Stimulated activated CD4-positive, alpha-beta T cell treated with anti-CD3 and anti-CD28 coated beads, Interleukin-12 subunit alpha, Interleukin-12 subunit beta, amount 100 ng/mL, for 48 hours (primary cell): ENCODE measurements at places on chromosomes 12 and 14.

DNA sequence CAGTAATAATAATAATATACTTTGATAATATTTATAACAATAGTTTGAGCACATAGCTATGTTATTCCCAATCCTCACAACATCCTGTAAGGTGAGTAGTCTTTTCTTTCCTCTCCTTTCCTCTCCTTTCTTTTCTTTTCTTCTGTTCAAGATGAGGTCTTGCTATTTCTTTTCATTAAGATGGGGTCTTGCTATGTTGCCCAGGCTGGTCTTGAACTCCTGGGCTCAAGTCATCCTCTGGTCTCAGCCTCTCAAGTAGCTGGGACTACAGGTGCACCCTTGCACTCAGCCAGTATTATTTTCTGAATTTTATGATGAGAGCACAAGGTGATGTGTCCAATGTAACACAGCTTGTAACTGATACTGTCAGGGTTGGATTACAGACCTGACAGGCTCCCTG, 134.6 kb downstream of the OTOGL start:
- DNase-seq, result no peak

DNA sequence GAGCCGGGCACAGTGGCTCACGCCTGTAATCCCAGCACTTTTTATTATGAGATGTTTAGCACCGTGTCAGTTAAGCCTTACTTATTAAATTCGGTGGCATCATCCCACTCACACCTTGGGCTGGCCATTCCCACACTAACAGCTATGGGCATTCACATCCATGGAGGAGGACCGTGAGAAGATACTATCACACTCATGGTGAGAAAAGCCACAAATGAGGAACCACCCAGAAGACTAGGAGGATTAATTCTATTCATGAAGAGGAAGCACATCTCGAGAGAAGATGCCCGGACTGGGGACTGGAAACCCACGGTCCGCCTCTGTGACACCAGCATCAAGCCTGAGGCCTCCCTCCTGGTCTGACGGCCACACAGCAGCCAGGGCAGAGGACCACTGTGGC, 4.9 kb downstream of the CDC42BPB start:
- no peak for DNase-seq

GRCh38 chr12:124323771-124324530, 29.1 kb downstream of the RFLNA start:
- DNase-seq, result no peak

GRCh38 chr14:70032016-70032415, 152.8 kb downstream of the SMOC1 start:
- no peak for DNase-seq

DNA sequence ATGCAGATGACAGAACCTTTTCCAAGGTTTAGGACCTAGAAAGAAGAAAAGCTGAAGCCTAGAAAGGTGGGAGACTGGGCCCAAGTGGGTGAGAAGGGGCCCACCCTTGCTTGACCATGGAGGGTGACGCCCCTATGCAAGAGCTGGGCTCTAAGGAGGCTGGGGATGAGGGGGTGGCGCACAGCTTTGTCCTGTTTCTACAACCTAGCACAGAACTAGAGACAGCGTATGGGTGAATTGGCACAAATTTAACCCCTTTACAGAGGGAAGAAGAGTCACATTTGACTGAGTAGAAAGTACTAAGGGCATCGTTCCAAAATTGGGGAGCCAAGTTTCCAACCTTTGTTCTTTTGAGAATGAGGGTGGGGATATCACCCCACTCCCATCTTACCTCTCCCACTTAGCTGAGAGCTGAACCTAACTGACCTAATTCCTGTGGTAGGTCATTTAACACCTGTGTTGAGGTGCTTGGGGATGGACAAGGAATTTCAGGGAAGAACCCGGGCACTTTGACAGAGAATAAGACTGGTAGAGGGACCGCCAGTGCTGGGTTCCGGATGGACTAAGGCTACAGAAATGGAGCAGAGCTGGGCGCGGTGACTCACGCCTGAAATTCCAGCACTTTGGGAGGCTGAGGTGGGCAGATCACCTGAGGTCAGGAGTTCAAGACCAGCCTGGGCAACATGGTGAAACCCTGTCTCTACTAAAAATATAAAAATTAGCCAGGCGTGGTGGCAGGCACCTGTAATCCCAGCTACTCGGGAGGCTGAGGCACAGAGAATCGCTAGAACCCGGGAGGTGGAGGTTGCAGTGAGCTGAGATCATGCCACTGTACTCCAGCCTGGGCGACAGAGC, 5.2 kb downstream of the NFKBIA start:
- DNase-seq, result no peak

GRCh38 chr12:121184984-121185889, 24.7 kb upstream of the P2RX4 start:
- no peak for DNase-seq

DNA sequence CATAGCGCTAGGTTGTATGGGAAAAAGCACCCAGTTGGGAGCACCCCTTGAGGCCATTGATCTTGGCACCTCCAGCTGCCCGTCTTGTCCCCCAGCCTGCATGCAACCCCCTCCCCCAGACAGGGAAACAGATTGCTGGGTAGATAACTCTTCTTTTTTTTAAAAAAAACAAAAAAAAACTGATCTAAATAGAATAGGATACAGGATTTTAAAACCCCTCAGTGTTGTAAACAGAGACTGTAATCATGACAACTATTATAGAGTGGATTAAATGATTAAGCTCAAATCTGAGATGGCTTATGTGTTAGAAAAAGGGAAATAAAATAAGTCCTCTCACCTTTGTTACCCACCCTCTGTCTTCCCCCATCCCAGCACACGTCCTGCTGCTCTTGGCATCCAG, 48.9 kb downstream of the MAX start:
- DNase-seq, result no peak

- peak; percentile 98 for DNase-seq
Observed at GRCh38 chr14:64914237-64915028, at the start of gene CHURC1. TSS of gene CHURC1 (plus strand) at chr14:64914455. CDS start at chr14:64914496, 41 bp downstream.

- no peak for DNase-seq
Observed at GRCh38 chr14:62722406-62722805, 322.9 kb downstream of the KCNH5 start.

- DNase-seq, result peak; percentile 44
Observed at GRCh38 chr14:67241411-67242167, at the start of gene PALS1. TSS of gene PALS1 (plus strand) at chr14:67241435. CDS start at chr14:67279171, 37,736 bp downstream.
